ENCODE measurements at places on chromosomes 6 and 20.

GRCh38 chr20:46647469-46647868 is 3.8 kb downstream of the SLC13A3 start:
- no peak for DNase-seq

GRCh38 chr6:139449611-139450000 is 75.2 kb upstream of the CITED2 start:
- no peak for DNase-seq

DNA sequence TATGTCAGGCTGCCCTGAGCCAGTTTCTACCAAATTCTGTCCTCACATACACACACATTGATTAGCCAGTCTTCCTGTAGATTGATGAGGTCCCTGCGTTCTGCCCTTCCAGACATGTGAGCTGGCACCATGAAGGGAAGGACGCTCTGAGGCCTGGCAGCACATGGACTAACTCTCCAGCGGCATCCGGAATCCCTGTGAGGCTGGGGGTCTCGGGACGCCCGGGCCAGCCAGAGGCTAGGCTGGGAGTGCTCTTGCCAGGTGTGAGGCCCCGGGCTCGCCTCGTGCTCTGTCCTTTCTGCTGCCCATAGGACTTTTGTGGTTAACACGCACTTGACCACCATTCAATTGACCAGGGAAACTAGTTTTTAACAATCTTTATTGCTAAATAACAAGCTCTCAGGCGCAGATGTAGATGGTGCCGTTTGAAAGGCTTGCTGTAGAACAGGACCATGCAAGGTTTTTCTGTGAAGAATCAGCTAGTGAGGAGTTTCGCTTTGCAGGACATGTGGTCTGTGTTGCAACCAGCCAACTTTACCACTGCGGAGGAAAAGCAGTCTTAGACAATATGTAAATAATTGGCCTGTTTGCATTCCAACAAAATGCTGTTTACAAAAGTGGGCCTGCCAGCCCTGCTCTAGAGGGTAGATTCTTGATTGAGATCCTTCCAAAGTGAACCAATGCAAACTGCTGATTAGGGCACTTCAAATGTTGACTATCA is 29.3 kb downstream of the FOXF2 start:
- DNase-seq: no peak

GRCh38 chr6:75483136-75483952 is 10.3 kb downstream of the FILIP1 start:
- DNase-seq: no peak
